ENCODE measurements at places on chromosomes 16 and 17.

GRCh38 chr16:70766658-70767057 is 34.3 kb downstream of the VAC14 start:
- DNase-seq = no peak

- peak; percentile 60 for DNase-seq
Measured at GRCh38 chr17:67359960-67360791, 6.2 kb downstream of the PSMD12 start.

GRCh38 chr16:67979955-67980678 is at the start of gene DPEP3:
TSS of gene DPEP3 (minus strand) at chr16:67980499. CDS start at chr16:67980380, 119 bp downstream.
- no peak for DNase-seq

GRCh38 chr16:4330277-4330874 is 14.5 kb downstream of the GLIS2 start:
- peak; percentile 82 for DNase-seq

DNA sequence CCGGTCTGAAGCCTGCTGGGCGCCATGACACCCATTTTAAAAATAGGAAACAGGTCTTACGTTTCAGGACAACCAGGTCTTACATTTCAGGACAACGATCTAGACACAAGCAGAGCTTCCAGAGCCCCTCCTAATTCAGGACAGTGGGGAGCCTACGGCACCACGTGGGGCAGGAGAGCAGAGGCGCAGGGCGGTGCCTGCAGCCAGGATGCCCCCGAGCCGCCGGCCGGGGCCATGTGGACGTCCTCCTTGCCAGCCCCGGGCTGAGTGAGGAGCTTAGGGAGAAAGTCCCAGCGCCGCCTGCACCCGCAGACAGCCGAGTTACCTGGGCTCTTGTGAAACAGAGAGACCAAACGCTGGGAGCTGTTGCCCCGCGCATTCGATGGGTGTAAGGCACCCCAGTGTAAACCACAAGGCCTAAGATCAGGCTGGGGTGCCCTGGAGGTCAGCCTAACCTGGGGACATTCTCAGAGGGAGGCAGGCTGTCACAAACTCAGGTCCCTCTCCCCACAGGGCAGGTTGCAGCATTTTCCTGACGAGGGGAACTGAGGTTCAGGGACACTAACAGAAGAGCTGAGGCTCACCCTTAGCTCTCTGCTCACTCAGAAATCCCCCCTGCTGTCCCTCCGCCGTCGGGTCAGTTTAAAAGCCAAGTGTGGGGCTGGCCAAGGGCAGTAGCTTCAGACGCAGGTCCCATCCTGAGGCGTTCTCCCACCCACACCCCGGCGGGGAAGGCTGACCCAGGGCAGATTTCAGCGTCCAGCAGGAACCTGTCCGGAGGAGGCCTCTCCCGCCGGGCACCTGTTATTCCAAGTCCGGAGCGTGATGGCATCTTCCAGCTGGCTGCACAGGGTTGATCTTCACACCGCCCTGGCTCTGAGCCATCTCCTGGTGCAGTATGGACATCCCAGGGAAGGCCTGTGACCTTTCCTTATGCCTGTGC is 1.8 kb upstream of the NOTUM start:
- no peak for DNase-seq

DNA sequence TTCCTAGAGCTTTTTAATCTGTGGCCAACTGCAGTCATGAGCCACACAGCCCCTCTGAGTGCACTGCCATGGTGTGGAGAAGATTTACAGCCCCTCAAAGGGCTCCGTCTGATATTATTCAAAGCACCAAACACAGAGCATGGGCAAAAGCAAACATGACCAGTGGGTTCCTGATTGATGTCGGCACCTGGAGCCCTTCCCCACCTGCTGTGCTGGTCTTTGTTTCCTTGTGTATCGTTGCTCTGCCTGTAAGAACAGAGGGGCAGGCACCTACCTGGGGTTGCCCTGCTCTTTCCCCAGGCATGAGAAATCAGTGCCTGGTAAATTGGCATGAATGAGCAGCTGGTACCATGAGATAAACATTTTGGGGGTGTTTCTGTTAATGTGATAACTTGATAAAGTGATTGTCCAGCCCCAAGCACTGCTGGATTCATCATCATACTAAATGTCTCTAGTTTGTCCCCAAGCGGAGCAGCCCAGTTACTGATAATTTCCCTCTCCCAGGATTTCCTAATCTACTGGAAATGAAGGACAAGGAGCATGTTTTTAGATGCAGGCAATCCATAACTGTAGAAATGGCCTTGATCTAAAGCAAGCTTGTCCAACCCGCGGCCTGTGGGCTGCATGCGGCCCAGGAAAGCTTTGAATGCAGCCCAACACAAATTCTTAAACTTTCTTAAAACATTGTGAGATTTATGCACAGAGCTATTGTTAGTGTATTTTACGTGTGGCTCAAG is 5.0 kb upstream of the SPIRE2 start:
- no peak for DNase-seq

- DNase-seq = no peak
Measured at GRCh38 chr17:71338396-71338795, 782.4 kb upstream of the SOX9 start.

GRCh38 chr17:52938623-52939230 is 780.2 kb upstream of the CA10 start:
- DNase-seq = no peak

DNA sequence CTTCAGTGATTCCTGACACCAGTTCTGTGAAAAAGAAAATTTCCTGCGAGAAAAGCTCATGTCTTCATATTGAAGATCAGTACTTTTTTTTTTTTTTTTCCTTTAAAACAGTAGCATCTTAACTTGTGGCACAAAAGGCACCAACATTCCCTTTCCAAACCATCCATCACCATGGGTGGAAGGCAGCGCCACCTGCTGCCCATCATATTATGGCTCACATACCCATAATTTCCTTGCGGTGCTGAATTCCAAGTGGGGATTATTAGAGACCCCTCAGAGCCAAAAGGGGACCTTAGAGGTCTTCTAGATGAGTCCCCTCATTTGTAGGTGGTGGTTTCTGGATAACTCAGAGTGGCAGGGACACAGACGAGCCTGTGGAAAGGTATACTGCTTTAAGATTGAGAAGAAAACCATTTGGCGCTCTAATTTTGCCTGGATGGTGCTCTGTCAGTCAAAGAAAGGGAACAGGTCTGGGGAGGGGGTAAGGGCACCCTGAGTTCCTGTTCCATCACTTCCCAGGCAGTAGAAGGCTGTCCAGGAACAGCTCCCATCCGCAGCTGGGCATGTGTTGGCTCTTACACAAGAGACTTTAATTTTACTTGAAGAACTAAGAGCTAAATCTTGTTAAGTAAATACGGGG is 7.9 kb upstream of the SOST start:
- peak; percentile 55 for DNase-seq

DNA sequence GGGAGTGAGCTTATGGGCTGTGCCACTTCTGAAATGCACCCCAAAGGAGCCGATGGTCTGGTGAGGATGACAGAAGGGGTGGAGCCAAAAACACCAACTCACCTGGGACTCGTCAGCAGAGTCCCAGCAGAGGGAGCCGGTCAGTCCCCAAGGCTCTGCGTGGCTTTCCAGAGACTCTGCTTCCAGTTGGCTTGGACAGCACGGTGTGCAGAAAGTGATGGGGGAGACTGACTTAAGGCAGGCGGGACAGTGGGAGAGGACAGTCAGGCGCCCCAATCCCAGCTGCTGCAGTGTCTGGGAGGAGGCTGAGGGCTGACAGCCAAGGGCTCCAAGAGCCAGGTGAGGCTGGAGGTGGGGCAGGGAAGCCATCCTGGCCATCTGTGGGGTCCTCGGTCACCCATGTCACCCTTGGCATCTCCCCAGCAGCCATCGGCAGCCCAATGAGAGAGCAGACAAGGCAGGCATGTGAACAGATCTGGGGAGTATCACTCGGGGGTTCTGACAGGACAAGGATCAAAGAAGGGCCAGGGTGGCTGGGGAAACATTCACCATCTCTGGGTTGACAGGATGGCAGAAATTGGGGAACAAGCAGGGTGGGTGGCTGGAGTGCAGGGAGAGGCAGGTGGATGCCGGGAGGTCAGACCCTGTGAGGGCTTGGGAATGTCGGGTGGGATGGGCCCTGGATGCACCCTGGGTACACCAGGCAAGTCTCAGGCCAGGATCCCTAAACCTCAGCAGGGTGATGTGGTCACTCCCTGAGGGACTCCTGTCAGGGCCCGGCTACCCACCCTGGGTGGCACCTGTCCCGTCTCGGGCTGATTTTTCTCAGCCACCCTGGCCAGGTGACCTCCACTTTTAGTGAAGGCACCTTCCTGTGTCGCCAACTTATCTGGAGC is 8.9 kb upstream of the KRTAP17-1 start:
- DNase-seq = peak; percentile 32

DNA sequence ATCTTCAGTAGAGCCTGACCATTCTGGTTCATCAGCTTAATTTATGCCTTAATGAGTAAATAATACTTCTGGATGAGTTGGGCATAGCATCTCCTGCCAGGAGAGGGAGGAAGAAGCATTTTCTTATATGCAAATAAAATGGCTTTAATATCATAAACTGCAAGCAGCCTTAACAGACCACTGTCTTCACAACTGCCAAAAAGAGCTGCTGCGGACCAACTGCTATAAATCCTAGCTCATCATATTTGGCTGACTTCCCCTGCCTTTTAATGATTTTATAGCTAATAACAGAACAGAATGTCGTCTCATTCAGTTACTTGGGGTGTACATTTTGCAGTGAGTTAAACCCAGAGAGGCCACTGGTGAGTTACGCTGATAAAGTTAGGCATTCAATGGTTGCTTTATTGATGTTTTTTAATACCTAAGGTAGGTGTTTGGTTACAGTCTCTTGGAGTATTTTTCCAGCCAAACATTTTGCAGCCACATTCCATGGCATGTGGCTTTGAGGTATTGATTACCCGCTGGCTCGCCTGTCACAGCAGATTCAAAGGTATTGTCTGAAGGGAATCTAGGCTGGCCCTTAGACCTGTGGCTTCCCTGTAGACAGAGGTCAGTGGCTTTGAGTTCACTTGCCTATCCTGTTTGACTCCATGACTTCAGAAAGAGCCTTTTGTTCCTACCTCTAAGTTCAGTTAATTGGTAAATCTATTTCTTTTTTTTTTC is 16.4 kb downstream of the FAM20A start:
- no peak for DNase-seq

DNA sequence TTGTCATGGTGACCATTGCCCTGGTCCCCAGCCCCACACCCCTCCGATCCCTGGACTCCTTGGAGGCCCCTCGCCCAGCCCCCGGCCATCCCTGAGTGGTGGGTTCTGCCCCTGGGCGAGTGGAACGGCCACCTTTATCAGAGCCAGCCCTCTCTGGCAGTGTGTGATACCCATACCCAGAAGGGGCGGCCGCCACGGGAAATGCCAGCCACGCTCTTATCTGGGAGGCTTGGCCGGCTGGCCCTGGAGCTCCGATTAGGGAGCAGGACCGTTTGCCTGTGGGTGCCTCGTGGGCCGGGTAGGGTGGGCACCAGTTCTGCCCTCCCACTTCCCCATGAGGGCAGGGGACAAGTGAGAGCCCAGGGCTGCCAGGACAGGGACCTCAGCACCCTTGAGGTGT is 58.3 kb upstream of the ZC3H18 start:
- no peak for DNase-seq

DNA sequence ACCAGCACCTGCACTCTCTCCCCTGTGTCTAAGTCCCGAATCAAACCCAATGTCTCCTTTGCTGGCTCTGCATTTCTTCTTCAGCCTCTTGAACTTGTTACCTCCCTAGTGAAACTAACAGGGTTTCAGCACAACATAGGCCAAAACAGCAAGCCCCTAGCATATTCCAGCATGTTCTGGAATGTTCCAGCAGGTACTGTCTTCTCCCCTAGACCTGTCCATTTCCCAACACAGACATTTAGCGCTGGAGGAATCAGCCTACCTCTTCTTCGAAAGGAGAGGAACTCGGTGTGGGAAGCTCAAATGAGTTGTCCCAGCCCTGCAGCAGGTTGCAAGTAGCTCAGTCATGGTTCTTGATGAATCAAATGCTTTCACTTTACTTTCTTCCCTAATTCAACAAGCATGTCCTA is 47.1 kb downstream of the LITAF start:
- DNase-seq = no peak

- no peak for DNase-seq
Measured at GRCh38 chr17:5580969-5581368, 3.3 kb downstream of the NLRP1 start.

GRCh38 chr17:29929006-29929532 is 959 bp downstream of the SSH2 start:
- peak; percentile 43 for DNase-seq

GRCh38 chr16:84255050-84255810 is 15.4 kb upstream of the KCNG4 start:
- DNase-seq = no peak

- DNase-seq = no peak
Measured at GRCh38 chr16:50908468-50908867, 166.6 kb downstream of the CYLD start.

DNA sequence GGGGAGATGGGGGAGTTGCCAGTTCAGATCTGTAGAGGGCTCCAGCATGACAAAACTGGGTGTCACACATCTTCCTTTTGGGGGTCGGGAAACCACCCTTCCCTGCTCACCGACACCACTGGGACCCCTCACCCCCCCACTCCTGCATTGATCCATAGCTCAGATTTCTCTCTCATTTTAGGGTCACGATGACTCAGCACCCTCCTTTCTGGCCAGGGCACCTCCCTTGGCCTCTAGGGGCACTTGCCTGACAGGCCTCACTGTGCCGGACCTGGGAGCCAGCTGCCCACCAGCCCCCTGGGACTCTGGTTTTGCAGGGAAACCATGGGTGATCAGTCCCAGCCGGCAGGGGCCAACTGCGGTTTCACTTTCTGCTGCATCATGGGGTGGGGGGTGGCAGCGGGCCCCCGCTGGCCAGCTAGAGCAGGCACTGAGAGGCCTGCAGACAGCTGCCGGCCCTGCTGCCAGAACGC is 239.4 kb downstream of the MRTFB start:
- DNase-seq = no peak

DNA sequence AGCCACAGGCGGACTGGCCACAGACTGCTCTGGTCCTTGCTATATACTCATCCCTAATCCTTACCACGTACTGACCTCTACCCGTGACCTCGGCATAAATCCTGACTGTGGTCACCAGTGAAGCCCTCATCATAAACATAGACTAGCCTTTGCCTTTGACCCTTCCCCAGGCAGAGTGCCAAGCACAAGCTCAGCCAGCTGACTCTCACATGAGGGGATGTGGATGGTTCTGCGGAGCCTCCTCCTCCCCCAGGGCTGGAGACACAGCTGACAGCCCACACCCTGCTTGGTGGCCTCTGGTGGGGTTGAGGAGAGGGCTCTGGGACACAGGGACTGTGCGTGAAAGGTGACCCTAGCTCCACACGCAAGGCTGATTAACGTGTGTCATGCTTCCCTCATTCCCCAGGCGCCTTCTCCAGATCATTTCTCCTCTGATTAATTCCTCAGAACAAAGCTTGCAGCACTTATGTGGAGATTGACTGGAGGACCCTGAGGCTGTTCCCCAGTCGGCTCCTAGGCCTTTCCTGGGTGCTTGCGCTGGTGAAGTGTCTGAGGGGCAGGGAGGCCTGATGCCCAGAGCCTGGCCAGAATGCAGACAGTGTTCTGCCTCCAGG is 241.5 kb upstream of the NLRP1 start:
- no peak for DNase-seq

- DNase-seq = no peak
Measured at GRCh38 chr16:87423429-87423828, 31.3 kb downstream of the MAP1LC3B start.
